ENCODE measurements at places on chromosomes 6 and 20. TPM values are rescaled to one million over a fixed set of nuclear protein-coding genes. Genes with fewer than 3 reads are reported as not detected.

GRCh38 chr20:35791821-35792220 lies 20.0 kb downstream of the PHF20 start:
- H3K4me3 ChIP-seq: no peak overlapping the region
- peaks cover 30% of the 10 kb centered on the region for H3K4me1 ChIP-seq
- peaks cover 22% of the 10 kb centered on the region for H3K36me3 ChIP-seq
- no peaks in the 10 kb centered on the region for H3K27me3 ChIP-seq

DNA sequence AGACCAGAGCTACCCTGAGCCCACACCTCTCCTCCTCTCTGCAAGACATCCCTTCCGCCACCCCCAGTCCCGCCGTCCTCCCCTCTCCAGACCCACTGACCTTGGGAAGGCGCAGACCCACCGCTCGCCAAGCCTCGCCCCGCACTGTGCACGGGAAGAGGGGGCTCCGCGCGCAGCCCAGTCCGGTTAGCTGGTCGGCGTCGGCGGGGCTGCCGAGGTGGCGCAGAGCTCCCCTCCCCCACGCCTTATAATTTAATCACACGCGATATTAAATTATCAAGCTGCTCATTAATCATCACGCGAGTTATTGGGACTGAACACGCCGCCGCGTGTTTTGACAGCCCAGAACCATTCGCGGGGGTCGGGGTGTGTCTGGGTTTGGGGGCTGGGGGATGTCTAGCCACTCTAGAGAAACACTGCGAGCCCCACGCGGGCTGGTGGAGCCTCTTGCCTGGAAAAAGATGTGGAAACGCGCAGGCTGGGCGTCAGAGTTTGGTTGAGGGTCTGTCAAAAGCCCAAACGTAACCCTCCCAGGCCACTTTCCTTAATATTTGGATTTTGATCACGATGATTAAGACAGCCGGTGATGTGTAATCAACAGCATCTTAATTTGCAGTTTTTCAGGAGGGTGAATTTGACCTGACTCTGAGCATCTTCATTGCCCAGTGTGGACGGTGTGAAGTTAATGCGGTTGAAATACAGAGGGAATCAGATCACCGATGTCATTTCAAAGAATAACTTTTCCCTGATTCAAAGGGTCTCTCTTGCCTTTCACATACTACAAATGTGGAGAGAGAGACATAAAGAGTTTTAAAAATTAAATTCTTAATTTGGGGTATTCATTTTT lies at the start of gene LINC00237:
LINC00237 (minus strand) TSS at position 188 of the 847 bp plus-strand sequence.
- peaks cover 66% of the 10 kb centered on the region for H3K27me3 ChIP-seq
- DNase-seq: no peak
- H3K4me1 ChIP-seq: peaks cover 42% of the 10 kb centered on the region
- H3K4me3 ChIP-seq: no peak within 1 kb of the TSS

GRCh38 chr6:137226697-137227096 lies 7.5 kb upstream of the IFNGR1 start:
- no peak overlapping the region for H3K4me3 ChIP-seq
- no peaks in the 10 kb centered on the region for H3K36me3 ChIP-seq
- no peak overlapping the region for H3K27ac ChIP-seq
- H3K4me1 ChIP-seq: peaks cover 62% of the 10 kb centered on the region

- H3K4me1 ChIP-seq: peaks cover 87% of the 10 kb centered on the region
- peak overlapping the region; percentile 87 for H3K27ac ChIP-seq
- peaks cover 7% of the 10 kb centered on the region for H3K36me3 ChIP-seq
- DNase-seq: no peak
- H3K27me3 ChIP-seq: no peaks in the 10 kb centered on the region
Measured at GRCh38 chr6:37492991-37493660, 6.6 kb downstream of the CCDC167 start.

DNA sequence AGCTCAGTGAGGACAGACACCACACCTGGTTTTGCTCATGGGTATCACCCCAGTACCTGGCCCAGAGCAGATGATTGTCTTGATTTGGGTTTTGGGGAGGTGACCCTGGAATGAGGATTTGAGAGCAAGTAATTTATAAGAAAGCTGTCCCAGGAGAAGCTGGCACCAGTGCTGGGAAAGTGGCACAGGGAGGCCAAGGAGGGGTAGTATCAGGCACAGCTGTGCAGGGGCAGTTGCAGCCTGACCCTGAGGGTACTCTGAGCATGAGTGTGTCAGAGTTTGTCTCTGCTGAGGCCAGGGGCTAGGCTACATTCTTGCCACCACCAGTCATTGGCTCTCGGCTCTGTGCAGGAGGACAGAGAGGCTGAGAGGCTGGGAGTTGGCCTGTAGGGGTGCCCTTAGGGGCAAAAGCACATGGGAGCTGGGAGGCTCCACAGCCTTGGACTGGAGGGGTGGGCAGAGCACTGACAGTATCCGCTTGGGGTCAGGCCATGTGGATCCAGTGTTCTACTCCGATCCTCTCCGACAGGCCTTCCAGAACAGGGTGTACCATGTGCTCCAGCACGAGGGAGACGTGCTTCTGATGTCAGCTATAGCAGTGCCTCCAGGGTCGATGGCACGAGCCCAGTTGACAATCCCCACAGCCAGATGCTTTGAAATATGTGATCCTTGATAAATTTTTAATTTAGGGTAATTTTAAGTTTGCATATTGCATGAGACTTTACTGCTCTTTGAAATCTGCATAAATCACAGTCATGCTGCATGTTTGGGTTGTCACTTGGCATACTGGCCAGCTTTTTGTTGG lies 121.3 kb downstream of the PHACTR3 start:
- H3K4me1 ChIP-seq: no peaks in the 10 kb centered on the region
- H3K27ac ChIP-seq: no peak overlapping the region
- H3K36me3 ChIP-seq: no peaks in the 10 kb centered on the region
- no peak for DNase-seq
- no peak overlapping the region for H3K4me3 ChIP-seq

The RAD21L1 gene
- not detected for total RNA-seq

The SYCP2L gene
- total RNA-seq: not detected

The FERMT1 gene
- total RNA-seq: not detected

The PRPH2 gene
- total RNA-seq: 0.11 TPM

Measured in CD4-positive, alpha-beta T cell (primary cell).